ENCODE measurements at places on chromosomes 16 and 17.

- no peak for DNase-seq
Measured at GRCh38 chr16:51987519-51987918, 559.4 kb downstream of the TOX3 start.

DNA sequence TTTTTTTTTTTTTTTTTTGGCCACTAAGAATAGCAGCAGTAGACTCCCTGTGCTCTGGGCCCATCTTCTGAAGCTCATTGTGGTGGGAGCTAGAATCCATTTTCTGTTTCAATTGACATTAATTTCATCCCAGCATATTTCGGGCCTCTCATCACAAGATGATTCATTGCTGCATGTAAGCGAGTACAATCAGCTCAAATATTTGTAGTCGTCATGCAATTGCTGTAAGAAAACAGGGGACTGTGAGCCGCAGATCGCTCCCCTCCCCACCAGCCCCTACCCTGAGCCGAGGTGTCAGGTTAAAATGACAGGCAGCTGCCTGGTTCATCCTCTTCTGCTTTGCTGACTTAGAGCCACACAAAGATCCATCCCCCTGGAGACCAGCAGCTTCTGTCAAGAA lies 358.8 kb upstream of the CDH5 start:
- no peak for DNase-seq

DNA sequence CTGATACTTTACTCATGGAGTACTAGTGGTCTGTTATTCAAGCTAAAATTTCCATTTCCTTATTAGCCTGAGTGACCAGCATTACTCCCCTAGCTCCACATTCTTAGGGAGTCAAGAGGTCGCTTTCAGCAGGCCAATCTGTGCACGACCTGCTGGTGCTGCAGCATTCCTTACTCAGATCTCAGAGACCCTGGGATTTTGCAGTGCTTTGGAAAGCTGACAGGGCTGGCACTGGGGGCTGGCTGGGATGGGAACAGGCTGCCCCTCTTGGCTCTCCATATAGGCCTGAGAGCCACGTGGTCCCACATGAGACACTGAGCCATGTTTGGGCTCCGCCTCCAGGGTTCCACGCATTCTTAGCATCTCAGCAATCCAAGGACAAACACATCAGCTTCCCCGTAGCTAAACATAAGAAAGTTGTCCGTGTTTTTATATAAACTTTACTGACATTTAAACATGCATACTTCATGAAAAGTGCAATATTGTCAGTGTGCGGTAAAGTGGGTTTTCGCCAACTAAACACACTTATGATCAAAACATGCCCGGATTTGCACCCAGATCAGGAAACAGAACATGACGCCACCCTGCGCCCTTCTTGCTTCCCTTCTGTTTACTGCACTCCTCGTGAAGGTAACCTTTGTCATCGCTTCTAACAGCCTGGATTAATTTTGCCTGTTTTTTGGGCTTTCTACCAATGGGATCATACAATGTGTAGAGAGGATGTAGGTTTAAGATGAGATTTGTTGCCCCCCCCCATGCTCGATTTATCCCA lies 254.5 kb upstream of the CACNG5 start:
- DNase-seq, result no peak

DNA sequence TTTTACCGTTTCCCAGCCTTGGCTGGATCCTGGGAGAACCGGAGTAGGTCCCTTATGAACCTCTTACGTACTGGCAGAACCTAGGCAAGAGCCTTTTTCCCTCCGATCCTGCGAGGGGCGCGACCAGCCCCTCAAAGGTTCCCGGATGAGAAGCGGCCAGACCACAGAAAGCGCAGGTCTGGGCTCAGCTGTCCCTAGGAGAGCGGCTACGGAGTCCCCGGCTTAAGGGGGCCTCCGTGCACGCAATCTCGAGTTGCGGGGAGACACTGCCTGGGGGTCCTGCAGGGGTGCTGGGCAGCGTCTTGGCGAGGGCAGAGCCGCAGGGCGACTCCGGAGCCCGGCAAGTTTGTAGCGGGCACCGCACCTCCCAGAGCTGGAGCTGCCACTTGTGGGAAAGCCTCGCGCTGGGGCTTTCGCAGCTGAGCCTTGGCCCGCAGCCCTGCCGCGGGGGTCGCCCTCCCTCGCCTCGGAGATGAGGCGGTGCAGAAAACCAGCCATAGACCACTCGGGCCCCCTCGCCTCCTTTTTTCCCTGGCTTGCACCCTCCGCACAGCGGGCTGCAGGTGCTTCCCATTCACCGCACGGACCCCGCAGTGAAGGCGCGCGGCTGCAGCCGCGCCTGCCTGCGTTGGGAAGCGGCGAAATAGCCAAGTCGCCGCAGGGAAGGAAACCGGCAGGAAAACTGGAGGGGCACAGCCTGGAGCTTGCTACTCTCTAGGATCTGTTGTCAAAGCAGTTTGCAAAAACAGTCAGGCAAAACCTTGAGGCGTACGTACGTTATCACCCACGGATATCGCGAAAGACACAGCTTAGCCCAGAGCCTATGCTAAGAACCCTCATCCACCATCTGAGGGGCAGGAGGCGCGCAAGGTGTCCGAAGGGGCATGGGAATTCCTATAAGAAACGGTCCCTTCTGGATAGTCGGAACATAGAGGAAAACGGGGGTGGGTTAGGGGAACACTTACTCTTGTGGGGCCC lies 834 bp downstream of the CDH8 start:
- no peak for DNase-seq

DNA sequence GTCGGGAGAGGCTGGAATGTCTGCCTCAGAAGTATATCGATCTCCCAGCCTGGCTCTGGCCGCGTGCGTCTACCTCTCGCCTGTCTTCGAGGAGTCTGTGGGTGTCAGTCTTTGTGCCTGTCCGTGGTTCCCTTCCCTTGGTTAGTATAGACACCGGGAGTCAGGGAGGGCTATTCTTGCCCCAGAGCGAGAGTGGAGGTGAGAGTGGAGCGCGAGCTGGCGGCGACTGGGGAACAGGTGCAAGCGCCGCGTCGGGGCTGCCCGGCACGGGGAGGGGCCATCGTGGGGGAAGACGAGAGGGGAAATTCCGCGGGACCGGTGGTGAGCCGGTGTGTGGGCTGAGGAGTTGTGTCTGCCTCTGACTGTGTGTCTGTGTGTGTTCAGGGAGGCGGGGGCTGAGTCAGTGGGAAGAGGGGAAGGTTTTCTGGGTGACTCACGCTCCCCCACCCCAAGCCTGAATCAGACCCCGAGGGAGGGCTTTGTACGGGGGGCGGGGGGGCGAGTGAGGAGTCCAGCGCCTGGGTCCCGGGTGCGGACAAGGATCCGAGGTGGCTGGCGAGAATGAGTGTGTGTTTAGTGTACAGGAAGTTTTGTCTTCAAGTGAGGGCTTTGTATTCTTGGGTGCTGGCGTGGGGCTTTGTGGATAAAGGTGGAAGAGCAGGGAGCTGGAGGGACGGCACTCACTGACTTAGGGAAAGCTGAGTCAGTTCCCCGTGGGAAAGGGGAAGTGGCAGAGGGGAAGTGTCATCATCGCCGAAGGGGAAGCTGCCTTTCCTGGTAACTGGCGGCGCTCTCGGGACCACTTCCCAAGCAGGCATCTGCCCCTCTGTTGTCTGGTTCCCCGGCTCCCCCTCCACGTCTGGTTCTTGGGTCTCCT lies 8.6 kb downstream of the KDM6B start:
- DNase-seq, result peak; percentile 94

DNA sequence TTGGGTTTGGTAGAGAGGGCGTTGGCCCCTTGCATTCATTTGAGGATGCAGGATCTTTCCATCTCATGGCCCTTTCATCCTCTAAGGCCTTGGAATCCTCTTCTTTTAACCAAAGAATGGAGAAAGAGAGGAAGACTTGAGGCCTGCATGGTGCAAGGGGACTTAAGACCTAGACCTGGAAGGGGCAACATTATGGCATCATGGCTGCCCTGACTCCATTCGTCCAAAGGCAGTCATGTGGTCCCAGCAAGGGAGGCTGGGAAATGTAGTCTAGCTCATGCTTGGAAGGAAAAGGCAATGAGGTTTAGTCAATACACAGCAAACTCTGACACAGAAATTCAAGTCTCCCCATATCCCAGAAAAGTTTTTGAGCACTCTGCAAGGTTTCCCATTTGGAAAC lies 30.7 kb upstream of the CDRT4 start:
- DNase-seq, result no peak

GRCh38 chr16:2286550-2286949 lies 18.6 kb upstream of the RNPS1 start:
- DNase-seq, result no peak

DNA sequence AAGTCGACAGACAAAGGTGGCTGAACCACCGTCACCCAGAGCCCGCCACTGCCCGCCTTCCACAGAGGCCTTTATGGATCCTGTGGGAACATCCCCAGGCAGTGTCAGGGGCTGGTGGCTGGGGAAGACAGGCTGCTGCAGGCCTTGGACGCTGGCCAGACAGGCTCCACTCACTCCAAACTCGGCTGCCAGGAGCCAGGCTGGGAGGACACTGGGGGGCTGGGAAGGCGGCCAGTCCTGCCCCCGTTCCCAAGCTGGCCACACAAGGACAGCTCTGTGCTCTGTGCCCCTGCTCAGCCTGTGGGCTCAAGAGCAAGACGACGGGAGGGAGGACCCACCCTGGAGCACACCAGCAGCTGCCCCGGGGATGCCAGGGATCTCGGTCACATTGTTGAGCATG lies 7.6 kb upstream of the LCAT start:
- DNase-seq, result no peak

DNA sequence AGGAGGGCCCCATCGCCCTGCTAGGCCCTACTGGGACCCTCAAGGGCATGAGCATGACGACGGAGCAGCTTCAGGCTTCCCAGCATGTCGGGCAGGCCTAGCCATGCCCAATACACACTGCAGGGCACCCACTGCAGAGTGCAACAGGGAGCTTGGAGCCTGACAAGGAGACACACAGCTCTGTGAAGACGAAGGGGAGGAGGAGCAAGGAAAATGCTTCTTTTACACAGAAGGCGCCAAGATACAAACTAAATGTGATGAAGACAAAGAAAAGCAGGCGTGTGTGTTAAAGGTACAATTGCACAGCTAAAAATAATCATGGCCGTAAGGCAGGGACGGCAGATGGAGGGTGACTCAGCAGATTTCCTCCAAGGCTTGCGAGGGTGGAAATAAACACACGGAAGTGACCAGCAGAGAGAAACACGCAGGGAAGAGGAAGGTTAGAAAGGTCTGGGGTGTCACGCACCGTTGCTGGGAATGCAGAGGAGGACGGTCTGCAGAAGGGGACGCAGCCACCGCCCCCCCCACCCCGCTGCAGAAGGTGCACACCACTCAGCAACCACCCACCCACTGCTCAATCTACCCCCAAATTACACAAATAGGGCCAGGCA lies 108.5 kb downstream of the ZNF778 start:
- no peak for DNase-seq

- DNase-seq, result peak; percentile 33
Measured at GRCh38 chr16:85372627-85373372, 240.3 kb upstream of the GSE1 start.

- DNase-seq, result no peak
Measured at GRCh38 chr17:79046197-79046915, 22.4 kb downstream of the C1QTNF1 start.

DNA sequence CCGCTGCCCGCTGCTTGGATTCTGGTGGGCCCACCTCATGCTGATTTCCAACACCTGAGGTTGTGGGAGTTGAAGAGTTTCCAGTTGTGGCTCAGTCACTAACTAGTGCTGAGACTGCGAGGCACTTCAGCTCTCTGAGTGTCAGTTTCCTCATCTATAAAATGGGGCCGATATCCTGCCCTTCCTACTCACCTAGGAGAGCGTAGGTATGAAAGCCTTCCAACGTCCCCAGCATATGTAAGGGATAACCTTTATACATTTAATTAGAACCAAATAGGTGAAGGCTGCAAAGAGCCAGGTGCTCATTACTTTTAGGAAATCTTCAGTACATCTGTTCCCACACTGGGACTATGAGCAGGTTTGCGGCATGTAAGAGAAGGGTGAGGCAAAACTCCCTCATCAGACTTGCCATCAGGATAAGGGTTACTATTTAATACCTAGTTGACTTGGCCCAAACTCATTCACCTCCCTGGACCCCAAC lies 782 bp upstream of the KIF18B start:
- no peak for DNase-seq

DNA sequence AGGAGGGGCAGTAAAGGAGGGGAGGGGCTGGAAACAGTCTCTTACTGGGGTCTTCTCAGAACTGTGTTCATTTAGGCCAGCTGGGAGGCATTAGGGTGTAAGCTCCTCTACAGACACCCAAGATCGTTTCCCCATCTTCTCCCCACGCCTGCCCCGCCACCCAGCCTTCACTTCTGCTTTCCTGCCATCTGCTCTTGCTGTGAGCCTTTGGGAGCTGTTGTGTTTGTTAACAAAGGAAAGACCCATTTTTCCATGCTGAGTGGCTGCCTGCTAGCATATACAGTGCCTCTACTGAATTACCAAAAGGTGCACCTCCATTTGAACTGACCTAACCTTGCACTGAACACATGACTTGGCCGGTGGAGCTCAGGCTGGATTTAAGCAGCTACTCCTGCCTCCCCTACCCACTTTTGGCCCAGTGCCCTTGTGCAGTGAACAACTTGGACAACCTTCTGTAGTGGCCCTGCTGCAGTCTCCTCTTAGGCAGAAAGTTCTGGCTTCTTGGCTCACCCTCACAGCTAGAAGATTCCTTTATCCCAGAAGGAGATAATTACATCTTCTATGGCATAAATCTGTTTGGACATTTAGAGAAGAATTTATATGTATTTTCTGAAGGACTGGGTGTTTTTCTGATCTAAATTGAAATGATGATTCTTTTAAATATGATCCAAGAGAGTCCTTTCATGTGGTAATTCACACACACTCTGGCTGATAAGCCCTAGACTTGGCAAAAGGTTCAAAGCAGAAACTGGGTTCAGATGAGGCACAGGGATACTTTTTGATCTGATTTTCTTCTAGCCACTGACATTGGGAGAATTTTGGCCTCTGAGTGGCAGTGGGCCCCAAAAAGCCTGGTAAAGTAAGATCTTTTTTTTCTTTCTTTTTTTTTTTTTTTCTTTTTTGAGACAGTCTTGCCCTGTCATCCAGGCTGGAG lies 81.9 kb upstream of the HNF1B start:
- no peak for DNase-seq

DNA sequence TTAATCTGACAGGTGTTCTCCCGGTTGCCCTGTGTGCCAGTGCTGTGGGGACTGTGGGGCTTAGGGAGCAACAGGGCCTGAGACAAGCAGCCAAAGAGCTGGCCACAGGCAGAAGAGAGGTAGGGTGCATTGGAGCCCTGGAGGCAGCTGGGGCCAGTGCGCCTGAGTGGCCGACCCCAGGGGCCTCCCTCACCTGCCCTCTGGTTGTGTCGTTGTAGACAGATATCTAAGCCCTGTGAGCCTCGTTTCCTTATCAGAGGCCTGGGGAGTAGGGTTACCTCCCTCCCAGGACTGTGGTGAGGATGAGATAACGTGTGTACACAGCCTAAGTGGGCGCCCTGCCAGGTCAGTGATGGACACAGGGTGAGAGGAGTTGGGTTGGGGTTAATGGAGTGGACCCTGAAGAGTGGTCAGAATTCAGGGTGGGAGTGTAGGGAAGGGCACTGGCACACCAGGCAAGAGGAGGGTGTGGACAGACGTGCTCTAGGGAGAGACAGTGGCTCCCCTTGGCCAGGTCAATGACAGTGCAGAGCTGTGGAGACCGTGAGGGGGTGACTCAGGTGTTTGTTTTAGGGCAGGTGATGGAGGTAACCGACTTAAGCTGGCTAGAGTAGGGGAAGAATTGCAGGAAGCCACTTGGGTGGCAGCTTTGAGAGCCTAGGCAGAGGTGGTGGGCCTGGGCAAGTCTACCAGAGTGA lies 3.4 kb downstream of the NARF start:
- no peak for DNase-seq

GRCh38 chr17:17536702-17537101 lies 40.5 kb upstream of the RASD1 start:
- no peak for DNase-seq

Data from stimulated activated CD4-positive, alpha-beta T cell treated with anti-CD3 and anti-CD28 coated beads, Interleukin-15, amount 100 ng/mL, for 48 hours (primary cell).